Esophagus squamous epithelium (tissue), 5 donors: ENCODE measurements at places on chromosomes 3 and 15.

- no peak overlapping the region for H3K27ac ChIP-seq
- H3K4me3 ChIP-seq: no peak overlapping the region
- no peak for DNase-seq
- H3K36me3 ChIP-seq: no peaks in the 10 kb centered on the region
- H3K4me1 ChIP-seq: no peaks in the 10 kb centered on the region
- no peaks in the 10 kb centered on the region for H3K27me3 ChIP-seq
These were observed 134.2 kb upstream of the SATB1 start for GRCh38 chr3:18559331-18559842.

DNA sequence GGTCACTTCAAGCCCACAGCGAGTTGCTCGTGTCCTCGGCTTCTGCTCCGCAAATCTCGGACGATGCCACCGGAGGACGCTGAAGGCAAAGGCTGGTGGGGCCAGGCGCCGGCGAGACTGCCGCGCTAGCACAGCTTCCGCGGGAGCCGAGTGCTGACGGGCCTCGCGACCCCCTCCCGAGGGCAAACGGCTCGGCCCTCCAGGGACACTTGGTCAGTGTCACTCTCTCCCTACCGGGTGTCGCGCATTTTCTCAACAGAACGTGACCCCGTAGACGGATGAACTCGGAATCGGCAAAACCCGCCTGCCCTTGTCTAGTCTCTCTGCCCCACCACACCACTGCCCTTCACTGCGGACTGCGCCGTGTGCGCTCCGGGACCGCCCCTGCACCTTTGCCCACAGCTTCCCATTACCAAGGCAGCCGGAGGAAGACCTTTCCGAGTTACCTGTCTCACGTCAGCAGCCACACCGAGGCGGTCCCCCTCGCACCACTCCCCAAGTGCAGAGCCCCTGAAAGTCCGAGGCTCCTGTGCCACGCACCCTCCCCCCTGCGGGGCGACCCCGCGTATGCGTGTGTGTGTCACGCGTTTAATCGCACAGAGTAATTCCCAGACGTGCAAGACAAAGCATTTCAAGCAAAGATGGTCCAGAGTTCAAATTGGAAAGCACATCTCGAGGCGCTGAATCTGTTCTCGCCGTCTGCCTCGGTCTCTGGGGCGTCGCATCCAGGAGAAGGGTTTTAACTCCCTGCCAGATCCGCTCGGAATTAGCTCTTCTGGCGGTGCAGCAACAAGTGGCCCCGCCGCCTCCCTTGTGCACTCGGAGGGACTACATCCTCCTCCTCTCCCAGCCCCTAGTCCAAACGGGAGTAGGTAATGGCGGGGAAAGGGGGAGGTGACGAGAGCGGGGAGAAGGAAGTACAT lies 245.0 kb upstream of the TOPAZ1 start:
- no peak for DNase-seq
- peaks cover 42% of the 10 kb centered on the region for H3K4me1 ChIP-seq
- no peak overlapping the region for H3K27ac ChIP-seq
- peak overlapping the region; percentile 8 for H3K4me3 ChIP-seq
- no peaks in the 10 kb centered on the region for H3K36me3 ChIP-seq
- peaks cover 100% of the 10 kb centered on the region for H3K27me3 ChIP-seq

GRCh38 chr3:24088782-24089181 lies 143.7 kb downstream of the NR1D2 start:
- H3K4me3 ChIP-seq: no peak overlapping the region
- H3K27me3 ChIP-seq: no peaks in the 10 kb centered on the region
- H3K4me1 ChIP-seq: peaks cover 14% of the 10 kb centered on the region
- DNase-seq: no peak
- no peak overlapping the region for H3K27ac ChIP-seq

DNA sequence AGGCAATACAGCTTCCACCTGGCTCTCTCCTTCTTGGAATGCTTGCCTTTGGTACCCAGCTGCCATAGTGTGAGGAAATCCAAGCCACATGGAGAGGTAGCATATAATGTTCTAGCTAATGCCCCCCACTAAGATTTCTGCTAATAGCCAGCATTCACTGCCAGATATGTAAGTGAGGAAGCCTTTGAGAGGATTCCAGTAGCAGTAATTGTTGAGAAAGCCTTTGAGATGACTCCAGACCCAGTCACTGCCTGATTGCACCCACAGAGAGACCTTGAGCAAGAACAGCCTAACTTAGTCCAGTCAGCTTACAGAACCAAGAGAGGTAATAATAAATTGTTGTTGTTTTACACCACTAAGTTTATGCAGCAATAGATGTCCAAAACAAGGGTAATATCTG lies 63.1 kb downstream of the STRIT1 start:
- H3K27me3 ChIP-seq: no peaks in the 10 kb centered on the region
- H3K4me3 ChIP-seq: no peak overlapping the region
- no peak overlapping the region for H3K27ac ChIP-seq
- no peaks in the 10 kb centered on the region for H3K36me3 ChIP-seq
- peaks cover 4% of the 10 kb centered on the region for H3K4me1 ChIP-seq
- DNase-seq: no peak

GRCh38 chr3:123372686-123373473 lies 76.0 kb downstream of the ADCY5 start:
- H3K4me3 ChIP-seq: no peak overlapping the region
- H3K36me3 ChIP-seq: no peaks in the 10 kb centered on the region
- H3K27ac ChIP-seq: peak overlapping the region; percentile 13
- peaks cover 19% of the 10 kb centered on the region for H3K4me1 ChIP-seq

DNA sequence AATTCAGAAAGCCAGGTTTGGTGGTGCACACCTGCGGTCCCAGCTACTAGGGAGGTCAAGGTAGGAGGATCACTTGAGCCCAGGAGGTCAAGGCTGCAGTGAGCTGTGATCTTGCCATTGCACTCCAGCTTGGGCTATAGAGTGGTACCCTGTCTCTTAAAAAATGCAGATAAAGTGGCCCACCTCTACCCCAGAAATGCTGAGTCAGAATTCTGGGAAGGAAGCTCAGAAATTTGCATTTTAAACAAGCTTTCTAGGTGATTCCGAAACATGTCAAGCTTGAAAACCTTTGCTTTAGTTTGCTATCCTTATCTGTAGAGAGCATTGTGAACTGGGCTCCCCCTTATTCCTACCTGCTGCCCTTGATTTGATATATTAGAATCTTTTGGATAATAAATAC lies 7.7 kb downstream of the MED12L start:
- no peak for DNase-seq
- no peak overlapping the region for H3K4me3 ChIP-seq
- H3K36me3 ChIP-seq: no peaks in the 10 kb centered on the region
- H3K27ac ChIP-seq: no peak overlapping the region
- no peaks in the 10 kb centered on the region for H3K4me1 ChIP-seq

- H3K36me3 ChIP-seq: no peaks in the 10 kb centered on the region
- H3K4me1 ChIP-seq: peaks cover 6% of the 10 kb centered on the region
- H3K4me3 ChIP-seq: no peak overlapping the region
- no peak for DNase-seq
- peak overlapping the region; percentile 84 for H3K27ac ChIP-seq
- no peaks in the 10 kb centered on the region for H3K27me3 ChIP-seq
These were observed 73.4 kb upstream of the HACD2 start for GRCh38 chr3:123658118-123658851.

- H3K36me3 ChIP-seq: no peaks in the 10 kb centered on the region
- H3K27ac ChIP-seq: no peak overlapping the region
- H3K4me1 ChIP-seq: no peaks in the 10 kb centered on the region
- no peaks in the 10 kb centered on the region for H3K27me3 ChIP-seq
These were observed 95.7 kb downstream of the CPN2 start for GRCh38 chr3:194255252-194256039.

- H3K27ac ChIP-seq: peak overlapping the region; percentile 87
- DNase-seq: no peak
- H3K27me3 ChIP-seq: no peaks in the 10 kb centered on the region
- peaks cover 42% of the 10 kb centered on the region for H3K4me1 ChIP-seq
These were observed 15.7 kb downstream of the PLEKHO2 start for GRCh38 chr15:64857421-64857820.

DNA sequence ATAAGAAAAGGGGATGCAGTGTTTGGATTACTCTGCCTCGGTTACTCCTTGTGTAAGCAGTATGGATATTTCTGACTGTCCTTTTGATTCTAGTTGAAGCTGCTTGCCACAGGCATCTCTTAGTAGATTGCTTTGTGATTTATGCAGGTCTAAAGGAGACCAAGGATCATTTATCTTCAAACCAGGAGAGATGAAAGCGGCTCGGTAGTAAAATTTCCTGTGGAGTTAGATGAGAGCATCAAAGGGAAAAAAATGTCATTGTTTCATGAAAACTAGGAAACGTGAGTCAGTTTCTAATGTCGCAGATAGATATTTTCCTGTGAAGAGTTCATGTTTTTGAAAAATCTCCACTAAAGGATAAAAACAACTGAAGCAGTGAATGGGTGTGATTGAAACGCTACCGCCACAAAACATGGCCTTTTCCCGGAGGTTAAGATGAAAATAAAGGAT lies 254.0 kb upstream of the TBL1XR1 start:
- H3K36me3 ChIP-seq: no peaks in the 10 kb centered on the region
- H3K27me3 ChIP-seq: no peaks in the 10 kb centered on the region
- H3K4me1 ChIP-seq: peaks cover 47% of the 10 kb centered on the region

DNA sequence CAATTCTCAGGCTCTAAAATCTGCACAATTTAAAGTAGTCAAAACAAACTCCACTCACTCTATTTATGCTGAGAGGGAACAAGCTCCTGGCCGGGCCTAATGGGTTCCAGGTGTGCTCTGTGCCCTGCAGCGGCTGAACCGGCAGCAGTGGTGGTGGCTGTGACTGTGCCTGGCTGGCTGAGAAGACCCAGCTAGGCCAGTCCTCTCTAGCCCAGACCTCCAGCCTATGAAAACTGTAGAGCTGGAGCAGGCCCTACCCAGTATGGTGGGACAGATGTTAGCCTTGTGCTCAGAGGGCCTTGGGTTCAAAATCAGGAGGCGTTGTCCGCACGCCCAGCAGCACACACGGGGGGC lies 37.0 kb downstream of the EPHB3 start:
- DNase-seq: no peak
- no peaks in the 10 kb centered on the region for H3K36me3 ChIP-seq
- peaks cover 49% of the 10 kb centered on the region for H3K4me1 ChIP-seq

- H3K27me3 ChIP-seq: no peaks in the 10 kb centered on the region
- DNase-seq: no peak
- H3K4me1 ChIP-seq: no peaks in the 10 kb centered on the region
- no peak overlapping the region for H3K27ac ChIP-seq
These were observed 49.7 kb upstream of the TSPAN3 start for GRCh38 chr15:77120576-77120975.

GRCh38 chr3:174170248-174170647 lies 688.9 kb upstream of the NAALADL2 start:
- no peak for DNase-seq
- H3K27me3 ChIP-seq: no peaks in the 10 kb centered on the region
- no peaks in the 10 kb centered on the region for H3K4me1 ChIP-seq
- no peaks in the 10 kb centered on the region for H3K36me3 ChIP-seq

GRCh38 chr3:79392479-79392878 lies 375.3 kb downstream of the ROBO1 start:
- no peaks in the 10 kb centered on the region for H3K27me3 ChIP-seq
- no peaks in the 10 kb centered on the region for H3K4me1 ChIP-seq
- no peak overlapping the region for H3K4me3 ChIP-seq
- H3K27ac ChIP-seq: no peak overlapping the region
- DNase-seq: no peak
- H3K36me3 ChIP-seq: no peaks in the 10 kb centered on the region

DNA sequence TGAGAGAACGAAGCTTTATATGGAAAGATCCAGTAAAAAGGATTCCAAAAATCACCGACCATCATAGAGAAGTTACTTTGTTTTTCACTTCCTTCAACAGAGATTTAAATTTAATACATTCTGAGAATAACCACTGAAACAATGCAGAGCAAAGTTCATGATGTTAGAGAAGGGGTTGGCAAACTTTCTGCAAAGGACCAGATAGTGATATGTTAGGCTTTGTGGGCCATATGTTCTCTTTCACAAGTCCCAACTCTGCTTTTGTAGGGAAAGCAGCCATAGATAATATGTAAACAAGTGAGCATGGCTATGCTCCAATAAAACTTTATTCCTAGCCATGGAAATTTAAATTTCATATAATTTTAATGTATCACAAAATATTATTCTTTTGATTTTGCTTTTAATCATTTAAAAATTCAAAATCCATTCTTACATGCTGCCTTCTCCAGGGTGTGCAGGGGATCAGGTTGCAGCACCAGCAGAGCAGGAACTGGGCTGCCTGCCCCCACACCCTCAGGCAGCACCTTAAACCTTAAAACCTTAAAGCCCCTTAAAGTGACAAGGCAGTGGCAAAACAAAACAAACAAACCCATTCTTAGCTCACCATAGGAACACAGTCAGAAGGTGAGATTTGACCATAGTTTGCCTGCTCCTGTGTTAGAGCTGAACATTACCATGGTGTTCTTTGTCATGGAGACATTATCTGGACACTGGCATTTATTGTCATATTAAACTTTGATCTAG lies 16.9 kb upstream of the IGSF10 start:
- no peaks in the 10 kb centered on the region for H3K27me3 ChIP-seq
- no peaks in the 10 kb centered on the region for H3K36me3 ChIP-seq
- no peak for DNase-seq
- no peak overlapping the region for H3K27ac ChIP-seq

GRCh38 chr15:95929232-95929846 lies 401.2 kb upstream of the NR2F2 start:
- no peak for DNase-seq
- no peak overlapping the region for H3K27ac ChIP-seq
- no peaks in the 10 kb centered on the region for H3K4me1 ChIP-seq
- no peaks in the 10 kb centered on the region for H3K36me3 ChIP-seq
- H3K27me3 ChIP-seq: no peaks in the 10 kb centered on the region

DNA sequence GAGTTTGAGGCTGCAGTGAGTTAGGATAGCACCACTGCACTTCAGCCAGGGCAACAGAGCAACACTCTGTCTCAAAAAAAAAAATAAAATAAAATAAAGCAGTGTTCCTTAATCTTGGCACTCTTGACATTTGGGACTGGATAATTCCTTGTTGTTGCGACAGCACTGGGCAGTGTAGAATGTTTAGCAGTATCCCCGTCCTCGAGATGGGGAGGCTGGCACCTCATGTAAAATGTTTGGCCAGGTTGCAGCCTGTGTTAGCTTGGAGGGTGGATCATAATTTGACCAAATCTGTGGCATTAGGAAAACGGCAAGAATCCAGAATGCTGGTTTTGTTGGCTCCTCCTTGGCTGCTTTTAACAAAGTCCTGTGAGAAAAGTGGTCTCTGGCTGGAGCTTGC lies 47.0 kb downstream of the ZNF445 start:
- H3K27ac ChIP-seq: no peak overlapping the region
- H3K4me3 ChIP-seq: no peak overlapping the region
- H3K36me3 ChIP-seq: no peaks in the 10 kb centered on the region
- no peaks in the 10 kb centered on the region for H3K4me1 ChIP-seq
- DNase-seq: no peak

- no peak overlapping the region for H3K27ac ChIP-seq
- no peaks in the 10 kb centered on the region for H3K27me3 ChIP-seq
- H3K4me3 ChIP-seq: no peak overlapping the region
- DNase-seq: no peak
- peaks cover 38% of the 10 kb centered on the region for H3K36me3 ChIP-seq
These were observed 16.9 kb downstream of the CD47 start for GRCh38 chr3:108073764-108074431.

GRCh38 chr15:94105760-94106159 lies 125.6 kb upstream of the MCTP2 start:
- no peaks in the 10 kb centered on the region for H3K4me1 ChIP-seq
- H3K36me3 ChIP-seq: no peaks in the 10 kb centered on the region
- DNase-seq: no peak
- H3K27me3 ChIP-seq: no peaks in the 10 kb centered on the region
- H3K27ac ChIP-seq: no peak overlapping the region

- no peak overlapping the region for H3K27ac ChIP-seq
- no peaks in the 10 kb centered on the region for H3K4me1 ChIP-seq
- no peaks in the 10 kb centered on the region for H3K27me3 ChIP-seq
- no peak overlapping the region for H3K4me3 ChIP-seq
- peaks cover 49% of the 10 kb centered on the region for H3K36me3 ChIP-seq
These were observed 105.9 kb downstream of the DNAJB8 start for GRCh38 chr3:128360705-128361271.
